ENCODE measurements at places on chromosomes 13 and 19.
A peak's percentile ranks its signal among the peaks of the same experiment; 100 is the strongest.

DNA sequence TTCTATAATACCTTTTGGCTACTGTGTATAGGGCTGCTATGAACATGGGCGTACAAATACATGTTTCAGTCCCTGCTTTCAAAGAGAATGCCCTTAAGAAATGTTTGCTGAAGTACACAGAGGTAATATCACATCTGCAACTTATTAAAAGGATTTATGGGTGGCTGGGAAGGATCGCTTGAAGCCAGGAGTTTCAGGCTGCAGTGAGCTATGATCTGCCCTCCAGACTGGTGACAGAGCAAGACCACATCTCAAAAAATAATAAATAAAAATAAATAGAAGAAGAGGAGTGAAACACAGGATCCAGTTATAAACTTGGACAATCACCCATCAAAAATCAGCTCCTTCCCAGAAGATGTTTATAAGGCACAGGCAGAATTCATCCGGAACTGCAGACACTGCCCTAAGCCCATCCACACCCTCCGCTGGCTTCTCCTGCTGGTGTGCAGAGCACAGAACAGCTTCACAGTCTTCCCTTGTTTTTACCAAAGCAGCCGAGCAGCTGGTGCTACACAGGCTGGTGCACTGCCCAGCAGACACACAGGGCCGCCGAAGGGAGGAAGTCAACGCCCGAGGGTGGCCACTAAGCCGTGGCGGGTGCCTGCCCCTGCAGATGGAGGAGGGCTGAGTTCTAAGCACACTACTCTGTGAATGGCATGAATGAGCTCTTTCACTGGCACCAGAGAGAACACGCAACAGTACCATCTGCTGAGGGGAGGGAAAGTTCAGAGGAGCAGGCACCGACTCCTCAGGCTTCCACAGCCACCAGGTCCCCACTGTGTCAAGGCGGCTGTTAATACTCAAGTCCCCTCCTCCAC is 44.0 kb downstream of the BRD4 start:
- H3K4me3 ChIP-seq: no peak overlapping the region
- peak; percentile 80 for DNase-seq
- no peaks in the 10 kb centered on the region for H3K36me3 ChIP-seq
- H3K4me1 ChIP-seq: peaks cover 59% of the 10 kb centered on the region

- no peaks in the 10 kb centered on the region for H3K36me3 ChIP-seq
- no peaks in the 10 kb centered on the region for H3K4me1 ChIP-seq
- H3K27me3 ChIP-seq: no peaks in the 10 kb centered on the region
- DNase-seq: no peak
- H3K4me3 ChIP-seq: no peak overlapping the region
- H3K27ac ChIP-seq: no peak overlapping the region
These were observed 3.5 kb downstream of the CHAF1A start for GRCh38 chr19:4405977-4406376.

- no peaks in the 10 kb centered on the region for H3K27me3 ChIP-seq
- no peak overlapping the region for H3K27ac ChIP-seq
- no peaks in the 10 kb centered on the region for H3K36me3 ChIP-seq
- DNase-seq: no peak
- peaks cover under 1% of the 10 kb centered on the region for H3K4me1 ChIP-seq
These were observed 30.4 kb upstream of the SLC1A5 start for GRCh38 chr19:46818812-46819211.

DNA sequence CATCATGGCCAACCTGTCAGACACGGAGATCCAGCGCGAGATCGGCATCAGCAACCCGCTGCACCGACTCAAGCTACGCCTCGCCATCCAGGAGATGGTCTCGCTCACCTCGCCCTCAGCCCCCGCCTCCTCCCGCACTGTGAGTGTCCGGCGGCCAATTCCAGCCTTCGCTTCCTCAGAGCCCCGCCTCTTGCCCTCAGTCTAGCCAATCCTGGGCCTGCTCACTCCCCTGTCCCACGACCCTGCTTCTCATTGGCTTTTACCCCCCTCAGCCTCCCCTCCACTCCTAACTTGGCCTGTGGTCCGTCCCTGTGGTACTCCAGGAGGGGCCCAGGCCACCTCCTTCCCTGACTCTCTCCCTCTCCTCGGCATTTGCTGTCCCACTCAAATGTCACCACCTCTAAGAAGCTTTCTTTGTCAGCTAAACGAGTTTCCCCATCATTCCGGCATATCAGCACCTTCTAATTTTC is 12.3 kb downstream of the HRC start:
- no peaks in the 10 kb centered on the region for H3K27me3 ChIP-seq
- DNase-seq: peak; percentile 96
- H3K27ac ChIP-seq: no peak overlapping the region
- H3K4me3 ChIP-seq: peak overlapping the region; percentile 71
- H3K4me1 ChIP-seq: no peaks in the 10 kb centered on the region

DNA sequence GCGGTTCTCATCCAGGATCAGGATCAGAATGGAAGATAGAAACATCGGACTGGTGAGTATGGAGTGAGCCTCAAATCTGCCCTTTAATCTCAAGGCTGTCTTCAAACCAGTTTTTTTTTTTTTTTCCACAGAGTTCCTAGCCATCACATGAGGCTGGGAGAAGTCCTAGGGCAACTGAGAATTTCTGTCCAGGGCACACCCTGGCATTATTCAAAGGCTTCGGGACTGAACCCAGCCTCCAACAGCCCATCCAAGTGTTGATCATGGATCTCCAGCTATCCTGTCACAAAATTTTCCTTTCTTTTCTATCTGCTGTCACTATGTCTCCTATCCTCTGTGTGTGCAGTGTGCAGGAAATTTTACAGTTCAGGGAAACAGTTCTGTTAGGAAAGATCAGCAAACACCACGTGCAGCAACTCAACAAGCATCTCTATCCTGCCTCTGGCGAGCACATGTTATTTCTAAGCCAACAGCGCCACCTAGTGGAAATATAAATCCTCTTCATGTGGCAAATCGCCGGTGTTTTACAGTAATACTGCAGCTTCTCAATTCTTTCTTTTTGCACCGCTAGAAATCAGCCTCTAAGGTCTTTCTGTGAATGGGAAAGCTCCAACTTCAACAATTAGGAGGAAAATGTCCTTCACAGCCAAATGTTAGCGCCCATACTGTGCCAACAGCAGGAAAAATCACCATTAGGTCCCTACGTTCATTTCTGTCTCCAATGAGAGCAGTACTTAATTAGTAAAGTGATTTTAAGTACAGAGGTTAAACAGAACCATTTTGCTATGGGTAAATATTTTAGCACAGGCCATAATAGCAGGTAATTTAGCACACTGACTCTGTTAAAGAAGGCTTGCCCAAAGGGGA is 21.4 kb upstream of the ZNF181 start:
- no peaks in the 10 kb centered on the region for H3K36me3 ChIP-seq
- no peak overlapping the region for H3K27ac ChIP-seq
- no peaks in the 10 kb centered on the region for H3K4me1 ChIP-seq
- peak; percentile 51 for DNase-seq

All from kidney (tissue), 22 donors.